C1 segment of cervical spinal cord (tissue), 14 donors: ENCODE measurements at places on chromosomes 2 and 18.

DNA sequence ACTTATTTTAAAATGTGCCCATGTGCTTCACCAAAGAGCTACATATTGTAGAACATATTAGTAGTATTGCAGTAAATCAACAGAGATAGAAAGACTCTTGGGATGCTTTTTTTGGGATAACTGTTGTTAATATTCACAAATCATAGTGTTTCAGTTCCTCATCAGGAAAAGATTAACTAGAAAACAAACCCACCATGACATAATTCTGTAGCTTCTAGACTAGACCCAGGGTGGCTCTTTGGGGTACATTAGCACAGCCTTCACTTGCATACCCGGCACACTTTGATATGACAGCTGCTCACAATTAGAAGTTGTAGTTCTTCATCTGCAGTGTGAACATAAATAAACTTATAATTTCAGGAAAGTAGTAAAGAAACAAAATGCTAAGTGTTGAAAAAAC is 154.2 kb downstream of the ATP9B start:
- DNase-seq, result no peak

GRCh38 chr2:144346229-144346628 is 173.7 kb downstream of the ZEB2 start:
- DNase-seq, result no peak

- DNase-seq, result no peak
Measured at GRCh38 chr2:19574778-19575260, 216.4 kb upstream of the OSR1 start.

GRCh38 chr2:167430447-167430846 is 542.2 kb downstream of the XIRP2 start:
- DNase-seq, result no peak

GRCh38 chr2:219636941-219637841 is 9.8 kb downstream of the SLC4A3 start:
- no peak for DNase-seq

GRCh38 chr18:32549248-32550110 is 78.8 kb upstream of the GAREM1 start:
- DNase-seq, result peak; percentile 12

- DNase-seq, result no peak
Measured at GRCh38 chr2:95354925-95355324, 47.6 kb upstream of the FAHD2A start.

DNA sequence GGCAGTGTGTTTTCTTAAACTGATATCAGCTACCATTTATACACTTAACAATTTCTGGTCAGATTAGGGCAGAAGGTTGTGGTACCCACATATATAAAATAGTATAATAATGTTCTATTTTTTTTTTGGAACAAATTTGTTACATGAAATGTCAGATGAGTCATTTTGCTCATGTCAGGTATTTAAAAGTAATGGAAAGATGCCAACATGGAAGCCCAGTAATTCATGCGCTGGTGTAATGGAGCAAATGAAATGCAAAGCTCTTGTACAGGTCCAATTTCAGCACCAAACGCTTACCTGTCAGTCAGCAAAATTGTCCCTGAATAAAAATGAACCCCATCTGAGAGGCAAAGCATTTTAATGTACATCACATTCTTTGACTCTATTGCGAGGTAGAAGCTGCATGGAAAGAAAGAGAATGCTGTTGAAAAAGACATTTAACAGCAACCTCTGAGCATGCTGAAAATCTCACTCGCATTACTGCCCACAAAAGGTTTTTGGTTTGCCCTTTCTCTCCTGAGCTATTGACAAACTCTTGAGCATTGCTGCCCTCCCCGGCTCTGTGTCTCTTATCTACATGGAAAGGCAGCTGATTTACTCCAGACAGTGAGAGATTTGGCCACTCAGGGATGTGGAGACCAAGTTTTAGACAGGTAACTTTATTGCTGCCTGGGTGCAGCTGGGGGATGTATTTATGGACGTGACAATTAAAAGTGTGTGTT is 217.5 kb downstream of the CAMKMT start:
- DNase-seq, result no peak

GRCh38 chr2:11420190-11420589 is 45.8 kb downstream of the E2F6 start:
- DNase-seq, result no peak

DNA sequence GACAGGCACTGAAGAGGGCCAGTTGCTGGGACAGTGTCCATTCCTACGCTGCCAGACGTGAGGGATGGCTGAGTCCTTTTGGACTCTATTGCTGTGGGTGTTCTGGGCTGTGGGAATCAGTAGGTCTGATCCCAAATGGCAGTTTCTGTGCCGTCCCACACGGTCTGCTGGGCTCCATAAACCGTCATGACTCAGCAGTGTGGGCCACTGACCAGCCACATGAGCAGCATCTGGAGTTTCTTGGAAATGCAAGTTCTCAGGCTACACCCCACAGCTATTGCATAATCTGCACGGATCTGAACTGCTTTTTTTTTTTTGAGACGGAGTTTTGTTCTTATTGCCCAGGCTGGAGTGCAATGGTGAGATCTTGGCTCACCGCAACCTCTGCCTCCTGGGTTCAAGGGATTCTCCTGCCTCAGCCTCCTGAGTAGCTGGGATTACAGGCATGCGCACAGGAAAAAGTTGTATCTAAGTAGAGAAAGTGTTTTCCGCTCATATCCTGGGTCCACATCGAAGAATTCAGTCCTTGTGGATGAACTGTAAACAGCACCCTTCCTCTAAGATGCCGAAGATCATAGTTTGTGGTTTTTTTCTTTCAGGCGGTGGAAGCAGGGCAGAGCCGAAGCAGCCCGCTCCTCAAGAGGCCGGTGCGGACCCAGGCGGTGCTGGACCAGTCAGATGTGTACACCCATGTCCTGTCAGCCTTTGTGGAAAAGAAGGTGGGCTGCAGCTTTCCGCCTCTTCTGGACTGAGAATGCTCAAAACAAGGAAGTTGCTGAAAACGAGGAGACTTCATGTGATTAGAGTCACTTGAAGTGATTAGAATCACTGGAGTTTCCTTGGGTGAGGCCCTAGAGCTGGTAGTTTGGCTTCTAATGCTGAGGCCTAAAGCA is 25.5 kb downstream of the RMC1 start:
- DNase-seq, result no peak
